CD4-positive, alpha-beta T cell treated with Interleukin-6 at 100 ng/mL for 8 hours (primary cell): ENCODE measurements at places on chromosomes 2 and 18.

GRCh38 chr18:58321986-58322385, 278.0 kb downstream of the NEDD4L start:
- DNase-seq: peak; percentile 68

DNA sequence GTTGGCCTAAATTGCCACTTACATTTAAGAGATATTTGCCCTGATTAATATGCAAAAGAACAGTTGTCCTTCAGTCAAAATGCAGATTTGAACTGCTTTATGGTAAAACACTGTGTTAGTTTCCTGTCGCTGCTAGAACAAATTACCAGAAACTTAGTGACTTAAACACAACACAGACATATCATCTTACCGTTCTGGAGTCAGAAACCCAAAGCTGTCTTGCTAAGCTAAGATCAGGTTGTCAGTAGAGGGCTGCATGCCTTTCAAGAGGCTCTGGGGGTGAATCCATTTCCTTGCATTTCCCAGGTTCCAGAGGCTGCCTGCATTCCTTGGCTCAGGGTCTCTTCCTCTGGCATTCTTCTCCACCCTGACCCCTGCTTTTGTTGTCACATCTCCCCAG, 149.5 kb downstream of the FAM161A start:
- DNase-seq: no peak

- no peak for DNase-seq
Measured at GRCh38 chr18:78780719-78781600, 198.7 kb upstream of the SALL3 start.

DNA sequence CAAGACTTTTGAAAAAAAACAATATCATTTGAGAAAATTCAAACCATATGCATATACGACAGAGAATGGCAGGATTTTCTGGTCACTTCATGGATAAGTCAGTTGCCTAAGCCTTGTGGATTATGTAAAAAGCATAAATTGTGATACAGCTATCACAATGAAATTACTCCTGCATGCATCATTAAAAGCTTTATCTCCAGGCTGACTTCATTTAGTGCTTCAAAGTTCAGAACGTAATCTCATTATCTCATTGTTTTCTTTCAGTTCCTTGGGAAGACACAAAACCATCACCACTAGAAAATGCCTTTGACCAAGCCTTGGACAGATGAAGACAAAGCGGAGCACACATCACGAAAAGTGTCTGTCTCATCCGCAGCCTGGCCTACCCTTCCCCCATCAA, 57.0 kb downstream of the L3MBTL4 start:
- no peak for DNase-seq

- no peak for DNase-seq
Measured at GRCh38 chr18:44896846-44897245, 216.2 kb downstream of the SETBP1 start.

DNA sequence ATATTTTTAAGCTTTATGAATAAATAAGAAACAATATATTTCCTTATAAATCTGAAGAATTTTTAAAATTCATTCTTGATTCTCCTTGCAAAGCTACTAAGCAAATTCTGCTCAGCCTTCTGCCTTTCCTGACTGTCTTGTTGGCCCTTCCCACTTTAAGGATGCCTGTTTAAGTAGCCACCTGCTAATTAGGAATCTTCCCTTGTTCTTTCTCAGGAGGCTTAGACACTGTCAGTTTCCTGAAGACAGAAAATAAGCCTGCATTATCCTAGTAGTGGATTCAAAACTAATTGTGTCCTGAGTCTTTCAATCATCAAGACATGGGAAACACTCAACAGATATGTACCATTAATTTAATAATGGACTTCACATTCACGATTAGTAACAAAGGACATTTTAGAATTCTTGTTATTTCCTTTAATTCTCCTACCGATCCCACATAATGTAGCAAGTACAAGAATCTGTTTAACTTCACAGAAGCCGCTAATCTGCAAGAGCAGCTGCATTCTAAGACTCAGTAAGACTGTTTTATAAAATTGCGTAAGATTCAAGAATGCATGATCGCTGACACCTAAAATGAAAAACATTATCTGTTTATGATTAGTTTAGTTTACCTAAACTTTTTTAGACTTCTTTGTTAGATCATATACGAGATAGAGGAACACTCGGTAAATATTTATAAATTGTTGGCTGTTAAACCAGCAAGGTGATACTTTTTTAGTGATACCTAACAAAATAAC, 445.4 kb upstream of the DSEL start:
- DNase-seq: no peak

DNA sequence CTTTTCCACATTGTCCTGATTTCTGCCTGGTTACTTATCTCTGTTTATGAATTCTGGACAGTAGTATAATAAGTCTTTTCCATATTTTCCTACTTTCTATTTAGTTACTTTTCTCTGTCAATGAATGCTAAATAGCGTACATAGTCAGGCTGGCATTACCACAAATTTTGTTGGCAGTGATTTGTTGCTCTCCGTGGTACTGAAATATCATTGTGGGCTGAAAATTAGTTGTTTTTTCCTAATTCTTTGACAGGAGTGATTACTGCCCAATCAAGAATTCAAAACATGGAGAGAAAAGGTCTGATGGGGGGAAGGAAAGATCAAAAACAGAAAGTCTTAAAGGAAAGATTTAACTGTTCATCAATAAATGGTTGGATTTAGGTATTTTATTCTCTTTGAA, 7.7 kb upstream of the GALNT13 start:
- DNase-seq: no peak

DNA sequence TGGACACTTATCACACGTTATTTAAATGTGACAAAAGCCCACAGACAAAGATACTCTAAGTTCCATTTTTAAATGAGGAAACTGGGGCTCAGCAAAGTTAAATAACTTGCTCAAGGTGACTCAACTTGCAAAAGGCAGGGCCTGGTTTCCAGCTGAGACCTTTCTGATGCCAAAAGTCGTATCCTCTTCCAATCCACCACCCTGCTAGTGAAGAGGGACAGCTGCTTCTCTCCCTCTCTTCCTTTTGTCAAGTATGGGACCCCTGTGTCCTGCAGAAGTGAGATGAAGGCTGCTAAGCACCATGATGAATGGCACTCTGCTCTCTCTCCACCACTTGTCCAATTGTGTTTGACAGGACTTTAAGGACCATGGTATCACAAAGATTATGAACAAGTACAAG, 140.9 kb downstream of the DYM start:
- DNase-seq: no peak

DNA sequence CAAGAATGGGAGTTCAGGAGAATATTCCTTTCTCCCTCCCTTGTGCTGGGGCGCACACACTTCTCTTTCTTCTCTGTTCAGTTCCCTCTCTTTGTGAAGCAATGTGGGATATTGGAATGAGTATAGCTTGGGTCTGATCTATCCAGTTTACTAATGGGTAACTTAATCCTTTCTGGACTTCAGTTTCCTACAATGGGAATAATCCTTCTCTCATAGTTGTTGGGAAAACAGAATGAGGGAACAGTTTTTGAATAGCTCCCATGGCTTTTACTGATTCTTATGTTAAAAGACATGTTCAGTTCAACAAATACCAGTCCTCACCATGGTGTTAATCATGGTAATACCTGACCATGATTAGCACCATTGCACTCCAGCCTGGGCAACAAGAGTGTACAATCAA, 93.1 kb downstream of the ARL4C start:
- DNase-seq: no peak

- DNase-seq: no peak
Measured at GRCh38 chr2:169160926-169161481, 91.6 kb downstream of the DHRS9 start.

- no peak for DNase-seq
Measured at GRCh38 chr2:74597410-74597809, 42.9 kb downstream of the DOK1 start.

- no peak for DNase-seq
Measured at GRCh38 chr2:69297216-69297615, 89.8 kb downstream of the GFPT1 start.

GRCh38 chr2:186532891-186533290, 46.8 kb downstream of the ZC3H15 start:
- no peak for DNase-seq

- no peak for DNase-seq
Measured at GRCh38 chr18:35087726-35088125, 46.5 kb downstream of the MAPRE2 start.
